ENCODE measurements at places on chromosomes 5 and 9. TPM values are rescaled to one million over a fixed set of nuclear protein-coding genes. Genes with fewer than 3 reads are reported as not detected.

Gene CARTPT
- not detected for polyA plus RNA-seq

DNA sequence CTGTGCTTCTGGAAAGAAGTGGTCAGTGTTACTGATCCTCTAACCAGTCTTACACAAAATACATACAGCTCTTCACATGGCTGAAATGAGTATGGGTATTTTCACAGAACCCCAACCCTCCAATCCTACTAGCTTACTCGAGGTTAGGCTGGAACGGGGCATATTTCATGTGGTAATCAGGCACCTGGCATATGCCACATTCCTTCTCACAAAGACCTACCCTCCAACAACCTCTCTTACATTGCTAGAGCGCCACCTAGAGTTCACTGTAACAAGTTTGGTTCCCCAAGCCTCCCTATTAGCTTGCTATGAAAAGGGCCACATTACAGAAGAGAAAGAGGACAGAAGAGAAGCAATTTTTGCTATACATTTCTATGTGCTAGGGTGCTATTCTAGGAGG, 597.3 kb downstream of the PRELID2 start:
- DNase-seq = peak; percentile 45

Gene PGM5
- 0.12 TPM for polyA plus RNA-seq

DNA sequence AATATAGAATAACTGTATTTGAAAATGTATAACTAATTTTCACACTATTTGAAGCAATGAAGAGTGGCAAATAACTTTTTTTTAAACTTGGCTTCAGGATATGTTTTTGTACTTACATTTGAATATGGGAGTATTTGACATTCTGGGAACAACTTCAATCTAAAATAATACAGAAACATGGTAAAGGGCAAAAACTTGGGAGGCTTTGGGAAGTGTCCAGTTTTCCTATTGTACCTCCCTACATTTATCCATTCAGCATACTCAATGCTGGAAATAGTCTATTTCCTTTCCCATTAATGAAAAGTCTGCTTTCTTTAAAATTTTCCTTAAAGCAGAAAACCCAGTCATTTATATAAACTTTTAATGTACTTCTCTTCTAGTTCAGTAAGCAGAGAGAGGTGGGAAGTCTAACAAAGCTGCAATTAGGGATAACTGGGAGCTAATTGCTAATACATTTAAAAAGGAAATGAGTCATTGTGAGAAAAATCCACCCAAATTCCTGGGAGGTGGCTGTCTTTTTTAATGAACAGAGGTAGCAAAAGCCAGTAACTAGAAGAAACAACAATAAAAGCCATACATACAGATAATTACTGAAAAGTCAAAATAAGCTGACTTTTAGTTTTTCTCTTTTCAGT, 128.8 kb downstream of the FBN2 start:
- DNase-seq = peak; percentile 6

DNA sequence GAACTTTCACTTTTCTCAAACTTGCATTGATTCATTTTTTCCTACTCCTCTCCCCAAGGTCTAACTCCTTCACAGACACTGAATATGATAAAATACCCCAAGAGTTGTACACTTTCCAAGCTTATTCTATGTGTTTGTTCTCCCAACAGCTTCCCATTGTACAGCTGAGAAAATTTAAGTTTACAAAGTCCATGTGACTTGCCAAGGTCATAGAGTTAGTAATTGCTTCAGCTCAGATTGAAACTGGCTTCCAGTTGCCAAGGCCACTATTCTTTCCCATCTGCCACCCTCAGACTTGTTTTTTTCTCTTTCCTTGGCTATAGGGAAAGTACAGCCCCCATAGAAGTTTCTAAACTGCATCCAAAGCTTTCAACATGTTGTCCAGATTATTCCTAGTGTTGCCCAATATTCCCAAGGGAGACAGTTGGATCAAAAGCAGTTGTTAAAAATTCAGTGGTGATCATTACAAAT, 34.8 kb downstream of the TNFSF8 start:
- DNase-seq = no peak

DNA sequence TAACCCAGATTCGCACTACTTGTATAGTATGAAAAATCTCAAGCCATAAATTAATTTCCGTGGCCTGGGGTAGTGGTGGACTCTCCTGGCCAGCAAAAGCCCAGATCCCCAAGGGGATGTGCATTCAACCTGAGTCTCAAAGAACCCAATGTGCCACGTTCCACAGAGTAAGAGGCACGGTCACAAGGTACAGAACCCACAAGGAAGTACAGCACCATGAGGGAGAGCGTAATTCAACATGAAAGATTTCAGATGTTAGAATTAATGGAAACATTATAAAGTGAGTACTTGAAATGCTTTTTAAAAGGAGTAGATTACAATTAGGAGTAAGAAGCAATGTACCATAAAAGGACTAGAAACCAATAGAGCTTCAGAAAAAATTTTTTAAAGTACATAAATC, 23.4 kb downstream of the SRD5A1 start:
- DNase-seq = no peak

DNA sequence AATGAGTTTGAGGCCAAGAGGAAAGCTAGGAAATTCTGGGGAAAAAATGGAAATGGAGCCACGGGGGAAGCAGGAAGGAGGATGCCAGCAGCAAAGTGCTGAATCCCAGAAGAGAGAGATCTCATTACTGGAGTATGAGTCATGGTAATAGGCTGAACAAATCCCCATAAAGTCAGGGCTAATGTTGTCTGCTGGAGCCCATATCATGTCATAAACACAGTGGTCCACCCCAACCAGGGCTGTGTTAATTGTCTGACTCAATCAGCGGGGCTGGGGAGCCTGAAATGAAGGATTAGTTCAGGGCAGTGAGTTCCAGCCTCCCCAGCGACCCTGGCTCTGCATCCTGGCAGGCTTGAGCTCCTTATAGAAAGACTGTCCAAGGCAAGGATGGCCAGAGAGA, 68.8 kb downstream of the TLR4 start:
- DNase-seq = peak; percentile 53

DNA sequence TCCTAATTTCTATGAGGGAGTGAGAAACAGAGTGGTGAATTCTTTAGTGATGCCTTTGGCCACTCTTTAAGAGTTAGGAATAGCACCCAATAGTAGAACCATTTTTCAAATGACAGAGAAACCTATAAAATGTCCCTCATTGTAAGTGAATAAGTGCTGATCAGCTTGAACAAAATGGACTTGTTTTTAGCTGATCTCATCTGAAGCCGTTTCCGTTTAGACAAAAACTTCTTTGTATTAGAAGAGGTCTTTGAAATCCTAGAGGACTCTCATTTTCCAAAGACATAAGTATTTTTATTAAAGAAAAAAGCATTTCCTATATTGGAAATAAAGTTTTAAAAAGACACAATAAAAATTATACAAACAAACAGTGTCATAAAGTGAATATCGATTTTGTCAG, 273.9 kb downstream of the ARHGEF28 start:
- no peak for DNase-seq

DNA sequence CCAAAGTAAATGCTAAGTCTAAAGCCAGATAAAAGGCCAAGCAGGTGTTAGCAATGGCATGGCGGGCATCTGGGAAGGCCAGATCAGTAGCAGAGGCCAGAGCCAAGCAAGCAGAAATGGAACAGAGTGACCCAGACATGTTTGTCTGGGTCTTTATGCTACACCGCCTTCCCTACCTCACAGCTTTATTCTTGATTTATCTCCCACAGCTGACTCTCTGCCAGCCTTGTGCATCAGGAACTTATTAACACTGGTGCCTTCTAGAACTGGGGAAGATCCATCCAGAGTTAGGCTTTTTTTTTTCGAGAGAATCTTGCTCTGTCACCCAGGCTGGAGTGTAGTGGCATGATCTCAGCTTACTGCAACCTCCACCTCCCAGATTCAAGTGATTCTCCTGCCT, 112.5 kb upstream of the SLC44A1 start:
- no peak for DNase-seq

Gene DNAH5
- 0.67 TPM for polyA plus RNA-seq

GRCh38 chr5:147669169-147669869, 113.2 kb downstream of the JAKMIP2 start:
- DNase-seq = no peak

Measured in mammary epithelial cell (primary cell).